Kidney (tissue), 22 donors: ENCODE measurements at places on chromosomes 4 and X. TPM values are rescaled to one million over a fixed set of nuclear protein-coding genes. Genes with fewer than 3 reads are reported as not detected.

DNA sequence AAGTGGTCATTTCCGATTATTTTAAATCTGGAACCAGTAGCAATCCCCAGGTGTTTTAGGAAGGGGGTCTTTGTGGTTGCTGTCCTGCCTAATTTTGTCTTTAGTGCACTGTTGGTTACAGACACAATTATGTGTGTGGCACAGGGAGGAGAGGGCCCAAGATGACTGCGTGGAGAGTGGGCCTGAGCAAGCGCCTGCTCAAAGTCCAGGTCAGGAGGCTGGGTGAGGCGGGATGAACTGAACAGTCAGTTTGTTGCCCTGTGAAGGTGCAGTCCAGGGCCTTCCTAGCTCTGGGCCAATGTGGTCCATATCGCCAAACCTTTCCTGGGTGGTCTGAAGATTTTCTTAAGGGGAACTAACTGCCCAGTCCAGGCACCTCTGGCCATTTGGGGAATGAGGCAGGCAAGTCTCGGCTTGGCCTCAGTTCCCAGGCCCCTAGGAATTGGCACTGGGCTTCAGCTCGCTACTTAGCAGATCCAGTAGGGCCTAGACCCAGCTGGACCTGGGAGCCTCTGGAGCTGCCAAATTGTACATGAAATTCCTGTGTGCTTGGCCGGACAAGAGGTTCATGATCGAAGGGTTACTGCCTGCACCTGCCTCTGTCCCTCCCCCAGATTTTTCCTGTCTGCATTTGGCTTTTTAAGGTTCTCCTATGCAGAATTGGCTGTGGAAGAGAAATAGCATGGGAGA lies 47.6 kb downstream of the ANAPC4 start:
- no peak for DNase-seq

GRCh38 chrX:31349515-31349914 lies 277.7 kb upstream of the FTHL17 start:
- DNase-seq: no peak

GRCh38 chrX:13742397-13743176 lies 8.0 kb downstream of the OFD1 start:
- DNase-seq: no peak

DNA sequence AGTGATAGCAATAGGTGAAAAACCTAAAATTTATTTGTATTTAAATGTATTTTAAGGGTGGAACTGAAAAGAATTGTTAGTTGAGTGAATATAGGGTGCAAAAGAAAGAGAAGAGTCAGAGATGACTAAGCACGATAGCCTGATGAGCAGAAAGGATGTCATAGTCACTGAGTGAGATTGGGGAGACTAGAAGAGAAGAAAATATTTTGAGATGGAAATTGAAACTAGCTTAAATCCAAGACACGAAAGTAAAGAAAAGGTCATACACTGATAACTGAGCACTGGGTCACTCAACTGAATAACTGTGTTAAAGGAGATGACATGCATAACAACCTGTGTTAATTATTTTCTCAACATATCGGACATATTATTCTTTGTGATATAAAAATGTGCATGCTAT lies 55.5 kb downstream of the SPANXN4 start:
- DNase-seq: no peak

- no peak for DNase-seq
Measured at GRCh38 chrX:119622356-119623232, 16.4 kb upstream of the NKRF start.

GRCh38 chr4:99156992-99157391 lies 12.9 kb upstream of the ADH4 start:
- DNase-seq: no peak

GRCh38 chr4:44983083-44983482 lies 256.7 kb upstream of the GNPDA2 start:
- no peak for DNase-seq

- DNase-seq: no peak
Measured at GRCh38 chr4:87934157-87934704, 41.3 kb upstream of the SPP1 start.

GRCh38 chr4:68152411-68152810 lies 22.7 kb upstream of the TMPRSS11F start:
- DNase-seq: no peak

GRCh38 chrX:551306-551705 lies 79.3 kb upstream of the SHOX start:
- DNase-seq: no peak

GRCh38 chr4:794900-795725 lies 30.8 kb downstream of the CPLX1 start:
- no peak for DNase-seq

DNA sequence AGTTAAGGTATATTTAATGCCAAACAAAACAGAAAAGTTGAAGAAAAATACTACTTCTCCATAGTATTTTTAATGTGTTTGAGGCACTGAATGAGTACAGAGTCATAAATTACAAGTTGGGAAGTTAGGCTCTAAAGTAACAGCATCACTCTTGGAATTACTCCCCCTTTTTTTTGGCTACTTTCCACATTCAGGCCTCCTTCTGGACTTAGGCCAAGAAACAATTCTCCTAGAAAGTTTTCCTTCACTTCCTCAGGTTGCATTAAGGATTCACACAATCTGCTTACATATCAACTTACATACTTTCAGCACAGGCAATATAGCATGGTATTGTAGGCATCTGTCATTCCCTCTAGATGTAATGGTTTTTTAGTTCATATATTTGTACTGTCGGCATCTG lies 52.1 kb downstream of the TMEM165 start:
- no peak for DNase-seq

DNA sequence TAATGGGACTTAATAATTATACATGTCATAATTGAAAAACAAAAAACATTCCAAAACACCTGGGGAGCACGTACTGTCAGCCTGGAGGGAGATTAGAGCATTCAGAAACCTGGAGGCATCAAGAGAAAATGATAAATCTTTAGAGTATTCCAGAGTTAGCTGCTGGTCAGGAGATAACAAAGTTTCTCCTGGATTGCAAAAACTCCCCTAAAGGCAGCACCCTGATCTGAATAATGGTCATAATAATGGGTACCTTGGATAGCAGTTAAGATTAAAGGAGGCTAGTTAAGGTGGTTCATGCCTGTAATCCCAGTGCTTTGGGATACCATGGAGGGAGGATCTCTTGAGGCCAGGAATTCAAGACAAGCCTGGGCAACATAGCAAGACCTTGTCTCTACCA lies 15.9 kb upstream of the RAB40A start:
- DNase-seq: no peak

GRCh38 chrX:21408307-21408706 lies 34.1 kb downstream of the CNKSR2 start:
- DNase-seq: no peak

DNA sequence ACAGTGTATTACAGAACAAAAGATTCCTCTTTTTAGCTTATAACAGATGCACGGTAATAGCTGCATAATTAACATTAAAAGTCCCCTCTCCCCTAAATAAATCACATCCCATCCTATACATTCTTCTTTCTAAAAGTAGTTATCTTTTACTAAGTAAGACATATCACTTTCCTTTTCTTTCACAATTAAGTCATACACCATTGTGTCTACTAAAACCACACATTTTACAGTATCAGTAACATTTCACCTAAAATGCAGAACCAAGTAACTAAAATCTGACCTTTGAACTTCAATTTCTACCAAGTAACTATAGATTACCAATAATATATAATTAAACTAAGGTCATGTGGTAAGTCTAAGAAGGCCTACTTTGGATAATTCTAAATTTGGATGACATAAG lies 14.2 kb downstream of the DHX15 start:
- DNase-seq: no peak

- no peak for DNase-seq
Measured at GRCh38 chrX:154779261-154779660, 16.6 kb downstream of the DKC1 start.

DNA sequence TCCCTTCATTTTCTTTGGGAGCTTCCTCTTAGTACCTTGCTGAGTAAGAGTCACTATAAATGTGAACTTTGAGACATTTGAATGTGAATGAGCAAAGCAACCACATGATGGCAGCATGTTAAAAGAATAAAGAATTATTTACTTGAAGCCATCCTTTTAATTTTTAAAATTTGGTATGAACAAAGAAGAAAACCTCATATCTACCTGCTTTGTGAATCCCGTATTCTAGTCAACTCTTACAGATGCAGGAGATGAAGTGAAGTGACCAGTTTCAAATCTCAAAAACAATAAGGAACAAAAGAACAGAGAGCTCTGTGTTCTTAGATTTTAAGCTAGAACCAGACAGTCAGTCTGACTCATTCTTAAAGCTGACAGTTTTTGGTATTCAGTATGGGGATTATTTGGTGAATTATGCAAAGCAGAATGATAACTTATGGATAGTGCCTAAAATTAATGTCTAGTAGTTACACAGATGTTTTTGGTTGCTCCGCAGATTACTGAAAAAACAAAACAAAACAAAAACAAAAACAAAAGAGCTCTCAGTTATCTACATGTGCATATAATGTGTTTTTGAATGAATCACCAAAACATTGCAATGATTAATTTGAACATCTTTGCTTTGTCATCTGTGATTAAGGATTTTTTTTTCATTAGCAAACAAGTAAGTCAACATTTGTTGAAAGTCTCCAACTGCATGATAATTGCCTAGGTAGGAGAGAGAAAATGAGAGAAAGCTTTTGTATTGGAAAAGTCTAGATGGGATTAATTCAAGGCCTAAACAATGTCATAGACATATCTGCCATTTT lies 48.2 kb upstream of the H2AZ1 start:
- DNase-seq: peak; percentile 31

Gene IBSP
- not detected for total RNA-seq

Gene F11
- total RNA-seq: 1.5 TPM

Gene UBA1
- 218 TPM for total RNA-seq

Gene RRH
- total RNA-seq: 0.44 TPM

Gene TXK
- 7.9 TPM for total RNA-seq

Gene SPATA4
- 1.2 TPM for total RNA-seq

Gene PSAPL1
- total RNA-seq: not detected

Gene HPSE
- 6.8 TPM for total RNA-seq

Gene SLC26A1
- total RNA-seq: 2.9 TPM

Gene ZFP92
- 0.91 TPM for total RNA-seq

Gene DDX53
- not detected for total RNA-seq

Gene HOPX
- total RNA-seq: 17.6 TPM

Gene DGKK
- total RNA-seq: not detected
